Aorta (tissue), 5 donors: ENCODE measurements at places on chromosomes 16 and 17. TPM values are rescaled to one million over a fixed set of nuclear protein-coding genes. Genes with fewer than 3 reads are reported as not detected.

DNA sequence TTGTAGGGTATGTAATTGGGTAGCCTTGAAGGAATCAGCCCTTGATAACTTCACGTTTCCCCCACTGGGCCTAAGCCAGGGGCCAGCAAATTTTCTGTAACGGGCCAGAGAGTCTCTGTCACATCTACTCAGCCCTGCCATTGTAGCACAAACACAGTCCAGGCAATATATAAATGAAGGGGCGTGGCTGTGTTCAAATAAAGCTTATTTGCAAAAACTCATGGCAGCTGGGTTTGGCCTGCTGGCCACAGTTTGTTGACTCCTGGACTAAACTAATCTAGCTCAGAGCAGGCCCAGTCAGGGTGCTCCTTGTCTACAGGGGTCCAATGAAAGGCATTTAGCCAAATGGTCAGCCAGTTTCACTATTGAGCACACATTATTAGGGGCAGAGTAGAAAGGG is 141.6 kb downstream of the CCDC182 start:
- DNase-seq: no peak

- DNase-seq: peak; percentile 85
These were observed 263.4 kb downstream of the BCAS3 start for GRCh38 chr17:60941028-60941427.

GRCh38 chr16:87847785-87848675 is 21.3 kb downstream of the SLC7A5 start:
- DNase-seq: no peak

- no peak for DNase-seq
These were observed 4.8 kb downstream of the RNF213 start for GRCh38 chr17:80265205-80266068.

Gene CCL2
- 237 TPM for total RNA-seq

GRCh38 chr17:34565713-34566112 is 13.7 kb upstream of the TMEM132E start:
- no peak for DNase-seq

- no peak for DNase-seq
These were observed 29.3 kb downstream of the STH start for GRCh38 chr17:46028374-46028773.

Gene PLLP
- total RNA-seq: 2.2 TPM

Gene CACNG1
- total RNA-seq: not detected

GRCh38 chr17:41724476-41725050 is 9.9 kb downstream of the HAP1 start:
- no peak for DNase-seq

GRCh38 chr17:63173903-63174302 is 207.9 kb downstream of the TANC2 start:
- DNase-seq: no peak
